ENCODE measurements at places on chromosomes 3 and 15. TPM values are rescaled to one million over a fixed set of nuclear protein-coding genes. Genes with fewer than 3 reads are reported as not detected.

The DNAH12 gene
- 0.10 TPM for polyA plus RNA-seq

The ATP2B2 gene
- not detected for polyA plus RNA-seq

The PLCH1 gene
- 0.02 TPM for polyA plus RNA-seq

DNA sequence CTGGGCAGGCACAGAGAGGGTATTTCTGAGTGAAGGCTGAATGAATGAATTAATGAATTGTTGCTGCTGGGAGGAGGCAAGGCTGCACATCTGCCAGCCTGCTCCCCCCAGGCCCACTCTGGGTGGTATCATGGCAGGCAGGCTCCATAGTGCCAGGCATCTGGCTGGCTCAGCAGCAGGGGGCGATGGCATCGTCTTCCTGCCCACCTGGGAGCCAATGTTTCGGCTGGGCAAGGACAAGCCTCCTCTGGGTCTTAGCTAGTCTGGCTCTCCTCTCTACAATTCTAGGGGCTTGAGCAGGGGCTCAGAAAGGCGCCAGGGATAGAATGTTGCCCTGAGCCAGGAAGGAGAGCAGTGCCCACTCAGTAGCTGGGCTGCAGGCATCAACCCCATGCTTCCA lies 1.7 kb upstream of the TLR9 start:
- no peak for DNase-seq

DNA sequence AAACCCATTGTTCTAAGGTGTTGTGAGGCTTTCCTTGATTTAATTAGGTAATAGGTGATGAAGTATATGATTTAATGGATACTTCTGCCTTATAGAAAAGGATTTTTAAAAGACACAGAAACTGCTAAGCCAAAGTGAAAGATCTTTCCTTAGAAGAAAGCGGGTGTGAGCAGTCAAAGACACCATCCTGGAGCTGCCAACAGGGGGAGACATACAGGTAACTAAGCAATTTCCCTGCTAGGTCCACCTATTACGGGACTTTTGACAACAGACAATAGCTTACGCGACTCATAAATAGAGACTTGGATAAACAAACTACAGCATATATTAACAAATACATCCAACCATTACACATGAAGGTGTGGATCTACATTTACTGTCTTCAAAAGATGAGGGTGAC lies 669.5 kb downstream of the SQOR start:
- no peak for DNase-seq

DNA sequence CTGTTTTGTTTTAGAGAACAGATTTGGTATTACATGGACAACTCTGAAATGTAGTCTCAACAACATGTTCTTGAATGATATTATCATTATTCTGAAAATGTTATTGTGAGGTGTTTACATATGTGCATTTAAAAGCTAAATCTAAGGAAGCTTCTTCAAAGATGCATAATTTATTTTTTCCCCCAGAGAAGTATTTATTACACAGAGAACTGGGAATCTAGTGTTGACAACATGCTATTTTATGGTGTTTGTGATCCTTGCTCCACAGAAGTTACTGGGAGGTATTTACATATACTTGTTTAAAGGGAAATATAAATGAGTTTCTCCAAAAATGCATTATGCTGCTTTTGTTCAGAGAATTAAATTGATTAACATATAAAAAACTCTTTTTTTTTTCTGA lies 18.3 kb upstream of the TUBGCP5 start:
- no peak for DNase-seq

GRCh38 chr3:195212033-195212748 lies 58.8 kb downstream of the XXYLT1 start:
- no peak for DNase-seq

GRCh38 chr15:88453651-88454050 lies 13.5 kb downstream of the MRPL46 start:
- no peak for DNase-seq
